ENCODE measurements at places on chromosomes 3 and 15.

GRCh38 chr15:85542895-85543331 lies 162.5 kb downstream of the AKAP13 start:
- no peak for DNase-seq

DNA sequence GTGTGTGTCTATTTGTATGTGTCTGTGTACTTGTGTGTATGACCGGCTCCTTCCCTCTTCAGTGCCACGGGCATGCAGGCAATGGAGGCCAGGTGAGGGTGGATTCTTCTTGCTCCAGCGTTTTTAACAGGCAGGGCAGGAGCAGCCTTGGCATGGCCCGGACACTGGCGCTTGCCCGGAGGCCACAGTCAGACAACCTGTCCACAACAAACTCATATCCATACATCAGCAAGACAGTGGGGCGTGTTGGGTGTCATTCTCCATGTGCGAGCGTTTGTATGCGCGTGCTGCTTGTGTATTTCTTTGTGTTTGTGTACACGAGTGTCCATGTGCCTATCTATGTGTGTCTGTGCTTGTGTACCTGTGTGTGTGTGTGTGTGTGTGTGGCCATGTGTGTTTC lies 29.8 kb downstream of the PTH1R start:
- DNase-seq: no peak

- no peak for DNase-seq
These were observed 13.6 kb upstream of the COMMD2 start for GRCh38 chr3:149765762-149766334.

GRCh38 chr3:126893651-126894050 lies 89.3 kb upstream of the PLXNA1 start:
- no peak for DNase-seq

GRCh38 chr3:87272718-87273341 lies 3.6 kb downstream of the POU1F1 start:
- DNase-seq: no peak

DNA sequence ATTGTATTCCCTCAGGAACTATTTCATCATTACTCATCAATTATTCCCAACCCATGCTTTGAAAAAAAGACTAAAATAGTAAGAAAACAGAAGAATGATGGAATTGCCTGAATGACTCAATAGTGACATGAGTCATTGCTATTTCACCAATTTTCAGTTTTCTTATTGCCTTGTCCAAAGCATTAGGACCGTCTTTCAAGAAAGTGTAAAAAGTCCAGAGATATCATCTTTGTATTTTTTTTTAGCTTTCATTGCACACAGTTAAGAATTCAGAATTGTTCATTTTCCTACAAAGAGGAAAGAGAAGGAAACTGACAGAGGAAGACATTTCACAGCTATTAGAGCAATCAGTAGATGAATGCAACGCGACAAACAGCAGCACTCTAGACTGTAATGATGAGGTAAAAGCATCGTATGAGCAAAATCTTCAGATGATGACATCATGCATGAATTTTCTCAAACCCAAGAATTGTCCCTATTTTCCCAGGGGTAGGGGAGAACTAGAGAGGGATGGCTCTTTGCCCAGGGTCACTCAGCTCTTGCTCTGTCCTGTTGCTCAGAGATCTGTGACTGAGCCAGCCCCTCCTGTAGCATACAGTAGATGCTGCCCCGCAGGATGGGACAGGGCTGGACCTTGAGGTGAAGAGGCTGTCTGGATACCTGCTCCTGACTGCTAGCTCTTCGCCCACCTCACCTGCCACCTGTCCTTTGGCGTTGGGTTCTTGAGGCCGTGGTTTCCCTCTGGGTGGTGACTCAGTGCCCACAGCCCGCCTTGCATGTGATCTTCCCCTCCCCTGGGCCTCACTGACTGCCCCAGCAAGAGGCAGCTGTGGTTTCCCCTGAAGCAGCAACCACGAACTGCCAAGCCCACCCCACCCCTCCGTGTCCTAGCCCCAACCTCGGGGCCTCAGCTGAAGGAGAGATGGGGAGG lies 84.8 kb downstream of the PPCDC start:
- DNase-seq: no peak

DNA sequence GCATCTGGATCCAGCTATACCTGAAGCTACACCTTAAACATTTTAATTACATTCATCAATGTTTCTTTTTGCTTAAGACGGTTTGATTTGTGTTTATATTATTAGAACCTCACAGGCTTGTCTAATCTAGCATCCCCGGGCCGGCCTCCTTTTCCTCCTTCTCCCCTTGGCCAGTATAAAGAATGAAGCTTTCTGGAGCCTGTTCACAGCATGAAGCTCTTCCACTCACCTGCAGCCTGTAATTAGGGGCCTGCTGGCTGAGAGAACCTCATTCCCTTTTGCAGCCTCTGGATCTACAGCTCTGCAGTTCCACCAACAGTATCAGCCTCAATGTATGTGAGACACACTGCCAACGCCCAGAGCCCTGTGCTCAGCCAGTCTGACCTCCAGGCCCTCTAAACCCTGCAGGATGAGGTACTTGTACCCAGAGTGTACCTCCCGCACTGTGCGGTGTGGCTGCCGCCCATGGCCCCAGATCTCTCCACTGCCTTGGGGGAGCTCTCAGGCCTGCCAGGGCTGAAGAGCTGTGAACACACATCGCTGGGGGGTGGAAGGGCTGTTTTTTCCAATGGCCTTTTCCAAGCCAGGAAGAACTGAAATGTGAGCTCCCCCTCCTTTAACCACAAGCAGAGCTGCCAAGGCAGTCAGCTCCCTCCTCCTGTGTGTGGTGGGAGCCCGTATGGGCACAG lies 114.7 kb upstream of the ALDH1A3 start:
- no peak for DNase-seq

- DNase-seq: no peak
These were observed 97.3 kb downstream of the TOP2B start for GRCh38 chr3:25567388-25567787.

GRCh38 chr3:49387721-49388120 lies 24.1 kb downstream of the RHOA start:
- DNase-seq: no peak

- DNase-seq: no peak
These were observed 19.1 kb upstream of the TPM1 start for GRCh38 chr15:63023351-63023945.

DNA sequence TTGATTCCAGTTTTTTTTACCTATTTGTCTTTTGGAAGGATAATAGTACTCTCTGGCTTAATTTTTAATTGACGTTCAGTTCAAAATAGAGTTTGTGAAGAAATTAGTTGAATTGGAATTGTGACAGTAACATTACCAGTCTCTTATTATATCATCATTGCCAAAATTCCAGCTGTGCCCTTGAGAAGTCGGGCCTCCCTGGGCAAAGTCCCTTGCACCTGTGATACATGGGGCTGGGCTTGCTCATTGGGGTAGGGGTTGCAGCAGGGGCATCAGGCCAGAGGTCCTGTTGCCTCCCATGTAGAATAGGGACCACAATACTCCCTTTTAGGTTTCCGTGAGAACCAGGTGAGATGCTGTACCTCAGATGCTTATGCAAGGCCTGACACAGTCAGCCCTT lies 27.9 kb upstream of the APEH start:
- no peak for DNase-seq

DNA sequence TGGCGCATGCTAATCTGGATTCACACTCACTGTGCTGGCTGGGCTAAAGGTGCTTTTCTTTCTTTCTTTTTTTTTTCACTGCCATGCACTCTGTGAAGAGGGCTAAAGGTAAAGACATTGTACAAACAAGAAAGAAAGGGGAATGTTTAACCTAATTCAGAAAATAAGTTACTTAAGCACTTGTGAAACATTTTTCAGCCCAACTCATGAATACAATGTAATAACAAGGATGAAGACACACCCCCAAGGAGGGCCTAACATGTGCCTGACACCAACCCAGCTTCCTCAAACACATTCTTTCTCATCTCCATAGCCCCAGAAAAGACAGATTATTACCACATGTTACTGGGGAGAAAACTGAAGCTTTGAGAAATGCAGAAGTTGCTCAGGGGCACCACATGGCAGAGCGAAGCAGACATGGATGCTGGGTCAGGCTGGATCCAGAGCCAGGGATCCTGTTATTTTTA lies 5.7 kb downstream of the STIMATE start:
- DNase-seq: no peak

DNA sequence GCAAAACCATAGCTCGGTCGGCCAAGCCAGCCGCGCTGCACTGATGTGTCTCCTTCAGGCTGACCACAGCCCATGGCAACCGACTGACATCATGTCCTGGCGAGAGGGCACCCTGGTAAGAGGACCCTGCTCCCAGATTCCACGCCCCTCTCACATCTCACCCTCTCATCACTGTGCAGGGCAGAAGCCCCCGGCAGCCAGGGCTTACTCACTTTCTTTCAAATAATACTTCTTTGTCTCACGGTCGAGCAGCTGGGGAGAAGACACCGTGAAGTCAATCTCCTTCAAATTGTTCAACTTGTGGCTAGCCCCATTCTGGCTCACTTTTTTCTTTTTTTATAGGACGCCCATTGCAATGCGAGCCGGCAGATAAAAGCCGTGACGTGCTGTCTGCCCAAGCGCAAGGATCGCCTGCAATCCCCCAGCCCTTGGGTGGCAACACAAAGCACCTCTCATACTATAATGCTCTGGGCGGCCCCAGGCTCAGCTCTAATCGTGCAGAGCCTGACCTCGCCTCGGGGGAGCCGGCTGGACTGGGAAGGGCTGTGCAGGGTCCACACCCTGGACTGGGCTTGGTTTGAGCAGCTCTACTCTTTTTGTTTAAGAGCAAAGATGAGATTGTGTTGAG lies 33.6 kb downstream of the VGLL4 start:
- no peak for DNase-seq

DNA sequence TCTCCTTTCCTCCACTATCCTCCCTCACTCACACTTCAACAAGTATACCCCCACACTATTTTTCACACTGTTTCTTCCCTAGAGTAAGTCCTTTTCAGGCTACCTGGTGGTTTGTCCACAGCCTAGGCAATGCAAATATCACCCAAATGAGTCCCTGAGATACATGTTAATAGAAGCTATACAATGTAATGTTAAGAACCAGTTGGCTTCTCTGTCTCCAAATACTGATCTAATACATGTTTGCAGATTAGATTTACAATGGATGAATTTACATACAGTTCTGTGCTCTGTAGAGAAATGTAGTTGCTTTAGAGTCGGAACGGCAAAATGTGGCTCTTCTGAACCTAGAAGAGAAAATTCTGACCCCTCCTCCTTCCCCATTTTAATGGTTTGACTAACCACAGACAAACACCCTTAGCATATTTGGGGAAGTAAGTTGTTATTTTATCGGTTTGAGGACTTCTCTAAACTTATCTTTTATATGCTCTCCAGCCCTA lies 63.6 kb upstream of the MBNL1 start:
- DNase-seq: peak; percentile 23

DNA sequence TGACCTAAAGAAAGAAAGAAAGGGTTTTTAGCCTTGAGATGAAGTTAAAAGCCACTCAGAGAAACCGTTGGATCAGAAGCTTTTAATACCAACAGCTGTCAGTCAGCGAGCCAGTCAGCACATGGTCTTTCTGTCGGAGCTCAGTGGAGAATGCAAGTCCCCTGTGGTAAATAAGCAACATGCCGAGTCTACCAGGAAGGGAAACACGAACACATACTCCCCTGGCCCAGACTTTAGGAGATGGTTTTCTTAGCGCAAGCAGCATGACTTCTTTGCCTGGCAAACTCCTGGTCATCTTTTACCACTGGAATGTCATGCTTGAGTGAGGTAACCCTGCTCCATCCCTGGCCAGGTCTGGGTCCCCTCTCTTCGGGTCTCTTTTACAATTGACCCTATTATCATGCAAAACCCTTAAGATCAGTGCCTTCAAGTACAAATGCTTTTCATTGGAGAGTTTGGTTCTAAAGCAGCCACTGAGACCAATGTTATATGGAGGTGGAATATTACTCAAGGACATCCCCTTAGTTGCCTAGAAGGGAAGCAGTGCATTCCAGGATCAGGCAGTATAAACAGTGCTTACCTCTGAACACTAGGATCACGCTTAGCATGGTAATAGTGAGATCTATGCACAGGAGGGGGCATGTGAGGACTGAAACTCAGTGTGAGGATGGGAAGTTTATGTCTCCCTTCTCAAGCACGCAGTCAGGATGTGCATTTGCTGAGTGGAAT lies 28.2 kb downstream of the SLCO3A1 start:
- no peak for DNase-seq

DNA sequence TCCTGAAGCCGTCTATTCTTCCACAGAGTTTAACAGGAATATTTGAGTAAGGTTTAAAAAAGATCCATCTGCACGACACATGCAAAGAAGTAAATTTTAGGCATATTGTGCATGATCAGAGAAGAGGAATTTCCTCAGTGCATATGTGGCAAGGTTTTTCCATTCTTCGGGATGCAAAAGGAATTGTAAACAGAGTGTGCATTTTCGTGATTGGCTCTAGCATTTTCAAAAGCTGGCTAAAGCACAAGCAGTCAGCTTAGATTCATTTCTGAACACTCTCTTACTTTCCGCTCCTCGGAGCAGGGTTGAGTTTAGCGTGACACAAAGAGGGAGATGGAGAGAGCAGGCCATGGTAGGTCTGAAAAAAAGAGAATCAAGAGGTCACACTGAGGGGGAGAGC lies 128.2 kb downstream of the ADAMTS9 start:
- no peak for DNase-seq

DNA sequence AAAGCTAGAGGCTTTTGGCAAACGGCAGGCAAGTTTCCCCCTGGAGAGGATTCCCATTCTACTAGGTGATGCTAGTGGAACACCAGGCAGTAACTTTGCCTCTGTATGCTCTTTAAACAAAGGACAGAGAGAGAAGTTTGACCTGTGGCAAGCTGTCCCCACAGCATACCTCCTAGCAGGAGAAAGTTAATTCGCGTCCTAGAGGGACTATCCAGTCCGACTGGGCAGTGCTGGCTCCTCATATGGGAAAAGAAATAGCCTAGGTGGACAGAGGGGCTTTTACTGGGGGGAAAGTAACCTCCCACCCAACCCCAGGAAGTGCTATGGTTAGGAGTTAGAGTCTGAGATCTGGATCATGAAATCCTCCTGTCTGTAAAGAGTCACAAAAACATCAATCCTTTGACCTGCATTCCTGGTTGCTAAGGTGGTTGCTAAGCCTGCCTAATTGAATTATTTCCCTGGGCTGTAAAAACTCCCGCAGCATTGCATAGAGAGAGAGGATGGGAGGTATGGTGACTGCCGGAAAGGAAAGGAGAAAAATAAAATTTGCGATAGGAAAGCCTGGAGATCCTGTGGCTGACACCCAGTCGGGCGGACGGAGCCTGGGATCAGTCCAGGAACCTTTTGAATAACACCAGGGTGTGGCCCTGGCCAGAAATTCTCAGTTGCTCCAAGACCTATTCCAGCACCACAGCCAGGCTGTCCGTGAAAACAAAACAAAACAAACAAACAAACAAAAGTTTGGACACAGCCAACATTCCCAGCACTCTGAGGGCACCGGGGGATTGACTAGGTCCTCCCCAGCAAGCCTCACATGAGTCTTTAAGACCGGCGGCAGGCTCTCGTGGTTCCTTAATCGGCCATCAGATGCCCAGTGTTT lies 67.7 kb upstream of the ATP11B start:
- DNase-seq: no peak

GRCh38 chr3:33879540-33879939 lies 81.1 kb downstream of the PDCD6IP start:
- DNase-seq: no peak

GRCh38 chr3:57778494-57778893 lies 22.4 kb downstream of the SLMAP start:
- DNase-seq: no peak

GRCh38 chr3:28877912-28878311 lies 403.0 kb upstream of the RBMS3 start:
- no peak for DNase-seq
